ENCODE measurements at places on chromosomes 6 and 20.

GRCh38 chr20:3757268-3757667 lies 10.3 kb downstream of the ADISSP start:
- DNase-seq: no peak

GRCh38 chr20:31681769-31682168 lies 40.9 kb downstream of the BCL2L1 start:
- no peak for DNase-seq

DNA sequence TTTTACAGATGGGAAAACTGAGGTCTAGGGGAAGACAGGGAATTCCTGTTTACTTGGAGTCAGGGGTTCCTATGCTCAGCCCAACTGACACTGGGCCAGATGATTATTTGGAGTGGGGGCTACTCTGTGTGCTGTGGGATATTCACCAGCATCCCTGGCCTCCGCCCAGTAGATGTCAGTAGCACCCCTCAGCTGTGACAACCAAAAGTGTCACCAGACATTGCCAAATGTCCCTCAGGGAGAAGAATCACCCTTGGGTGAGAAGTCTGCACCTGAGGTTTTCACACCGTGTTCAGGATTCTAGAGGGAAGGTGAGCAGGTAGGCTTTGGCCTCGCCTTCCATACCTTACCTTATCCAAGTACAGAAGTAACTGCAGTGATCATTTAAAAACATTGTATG lies 27.6 kb downstream of the CDH26 start:
- DNase-seq: no peak

DNA sequence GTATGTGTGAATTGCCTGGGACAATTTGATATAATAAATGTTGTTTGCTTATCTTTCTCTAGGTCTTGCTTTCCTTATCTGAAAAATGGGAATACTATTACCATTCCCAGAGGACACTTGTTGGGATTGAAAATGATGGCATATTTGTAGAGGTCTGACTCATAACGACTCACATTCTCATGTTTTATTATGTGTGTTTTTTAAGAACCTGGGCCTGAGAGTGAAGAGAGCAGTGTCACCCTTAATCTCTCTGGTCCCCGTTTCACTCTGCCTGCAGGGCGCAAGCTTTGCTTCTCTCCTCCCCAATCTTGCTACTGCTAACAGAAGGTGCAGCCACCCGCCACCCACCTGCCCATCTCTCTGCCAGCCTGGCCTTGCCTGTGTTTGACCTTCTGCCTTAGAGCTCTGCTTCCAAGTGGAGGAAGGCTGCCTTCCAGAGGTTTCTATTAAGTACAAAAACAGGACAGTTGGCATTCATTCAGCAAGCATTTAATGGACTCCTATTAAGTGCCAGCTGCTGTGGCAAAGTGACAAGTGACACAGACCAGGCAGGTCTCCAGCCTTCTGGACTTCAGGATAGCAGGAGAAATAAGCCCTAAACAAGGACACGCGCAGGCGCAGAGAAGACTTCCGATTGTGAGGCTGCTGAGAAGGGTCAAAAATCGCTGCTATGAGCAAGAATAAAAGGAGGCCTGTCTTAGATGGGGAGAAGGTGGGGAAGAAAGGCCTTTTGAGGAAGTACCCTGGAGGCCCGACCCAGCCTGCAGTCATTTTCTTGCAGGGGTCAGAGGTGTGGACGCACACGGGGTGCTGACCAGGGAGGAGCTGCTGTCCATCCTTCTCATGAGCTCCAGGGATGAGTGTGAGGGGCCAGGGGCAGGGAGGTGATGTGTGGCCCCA lies 112.5 kb downstream of the JPH2 start:
- DNase-seq: no peak

- DNase-seq: no peak
These were observed 1.4 kb downstream of the SLC12A5 start for GRCh38 chr20:46030284-46031013.

GRCh38 chr6:44185953-44186634 lies 27.5 kb downstream of the CAPN11 start:
- DNase-seq: no peak

GRCh38 chr6:84137051-84137375 lies 90.4 kb downstream of the CEP162 start:
- no peak for DNase-seq

- DNase-seq: no peak
These were observed 52.5 kb upstream of the SLC22A16 start for GRCh38 chr6:110528930-110529325.

DNA sequence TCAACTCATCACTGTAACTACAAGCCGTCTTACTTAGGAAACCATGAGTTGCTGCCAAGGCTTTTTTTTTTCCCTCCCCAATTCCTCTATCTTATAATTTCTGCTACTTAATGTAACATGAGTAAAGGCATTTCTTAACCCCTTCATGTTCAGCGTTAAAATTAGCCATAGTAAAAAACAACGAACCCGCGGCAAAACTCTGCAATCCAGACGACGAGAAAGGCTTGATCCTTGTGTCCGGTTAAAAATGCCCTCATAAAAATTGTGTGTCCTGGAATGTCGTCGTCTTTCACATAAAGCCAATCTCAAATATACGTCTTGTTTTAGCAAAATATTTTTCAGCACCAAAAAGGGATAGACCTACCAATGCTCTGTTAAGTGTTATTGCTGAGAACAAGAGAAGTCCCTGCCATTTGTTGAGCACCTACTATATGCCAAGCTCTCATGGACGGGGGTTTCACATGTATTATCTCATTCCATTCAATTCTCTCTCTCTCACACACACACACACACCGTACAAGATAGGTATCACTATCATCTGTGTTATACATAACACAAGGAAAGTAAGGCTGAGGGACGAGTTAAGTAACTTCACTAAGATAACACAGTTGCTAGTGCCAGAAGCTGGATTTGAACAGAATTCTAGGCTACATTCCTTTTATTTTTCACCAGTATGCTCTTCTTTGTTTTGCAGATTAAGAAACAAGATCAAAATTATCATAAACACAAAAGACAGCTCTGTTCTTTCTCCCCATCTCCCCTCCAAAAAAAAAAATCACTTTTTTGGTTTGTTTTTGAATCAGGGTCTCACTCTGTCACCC lies 683 bp upstream of the ARHGAP18 start:
- no peak for DNase-seq

DNA sequence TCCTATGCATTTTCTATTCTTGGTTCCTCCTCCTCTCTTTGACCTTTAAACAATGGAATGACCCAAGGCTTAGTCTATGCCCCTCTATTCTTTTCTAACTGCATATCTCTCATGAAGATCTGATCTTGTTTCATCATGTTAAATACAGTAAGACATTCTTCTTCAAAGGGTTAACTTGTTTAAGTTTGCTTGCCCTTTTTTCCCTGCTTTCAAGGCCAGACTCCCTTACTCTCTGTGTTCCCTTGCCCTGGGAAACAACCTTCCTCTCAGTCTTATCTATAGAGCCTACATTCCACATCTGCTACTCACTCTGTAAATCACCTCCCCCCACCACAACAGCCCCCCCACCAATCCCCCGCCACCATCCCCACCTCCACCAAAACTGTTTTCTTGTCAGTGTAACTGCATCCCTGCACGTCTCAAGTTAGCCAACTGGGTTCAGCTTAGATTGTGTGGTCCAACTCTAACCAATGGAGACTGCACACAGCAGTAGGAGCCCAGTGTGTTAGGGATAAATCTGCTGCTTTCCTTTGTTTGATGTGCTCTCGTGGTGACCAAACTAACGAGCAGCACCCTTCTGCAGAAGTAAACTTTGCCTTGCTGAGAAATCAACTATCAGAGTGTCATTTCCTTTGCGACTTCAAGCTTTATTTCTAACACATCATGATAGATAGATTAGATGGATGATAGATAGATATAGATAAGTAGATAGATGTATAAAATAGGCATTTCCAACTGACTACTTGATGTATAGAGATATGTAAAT lies 12.6 kb downstream of the SPTLC3 start:
- no peak for DNase-seq

DNA sequence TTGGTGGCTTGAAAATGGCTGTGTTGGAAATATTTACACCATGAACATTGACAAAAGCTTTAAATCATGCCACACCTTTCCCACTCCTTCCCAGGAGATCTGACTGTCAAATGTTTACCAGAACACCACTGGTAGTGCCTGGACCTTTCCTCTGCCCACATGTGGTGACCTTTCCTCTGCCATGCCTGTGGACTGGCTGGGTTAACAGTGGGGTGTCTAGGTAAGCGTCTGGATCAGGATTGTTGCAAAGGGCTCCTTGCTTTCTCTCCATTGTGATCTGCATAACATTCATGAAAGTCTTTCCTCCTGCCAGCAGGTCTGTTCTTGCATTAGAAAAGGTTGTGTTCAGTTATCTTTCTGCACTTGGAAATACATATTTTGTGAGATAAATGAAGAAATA lies 572.7 kb downstream of the DHX35 start:
- DNase-seq: no peak

- DNase-seq: no peak
These were observed 26.9 kb downstream of the BFSP1 start for GRCh38 chr20:17504066-17504897.

- DNase-seq: no peak
These were observed 82.3 kb downstream of the GPX5 start for GRCh38 chr6:28607990-28608389.

Data from activated gamma-delta T cell treated with anti-CD3 and anti-CD28 coated beads, Interleukin-2, amount 50 U/mL, for 16 hours (primary cell).